Fibroblast of skin of left quadriceps (primary cell): ENCODE measurements at places on chromosomes 7 and 10.

GRCh38 chr10:69338133-69338456, 59.8 kb downstream of the HK1 start:
- DNase-seq = no peak

DNA sequence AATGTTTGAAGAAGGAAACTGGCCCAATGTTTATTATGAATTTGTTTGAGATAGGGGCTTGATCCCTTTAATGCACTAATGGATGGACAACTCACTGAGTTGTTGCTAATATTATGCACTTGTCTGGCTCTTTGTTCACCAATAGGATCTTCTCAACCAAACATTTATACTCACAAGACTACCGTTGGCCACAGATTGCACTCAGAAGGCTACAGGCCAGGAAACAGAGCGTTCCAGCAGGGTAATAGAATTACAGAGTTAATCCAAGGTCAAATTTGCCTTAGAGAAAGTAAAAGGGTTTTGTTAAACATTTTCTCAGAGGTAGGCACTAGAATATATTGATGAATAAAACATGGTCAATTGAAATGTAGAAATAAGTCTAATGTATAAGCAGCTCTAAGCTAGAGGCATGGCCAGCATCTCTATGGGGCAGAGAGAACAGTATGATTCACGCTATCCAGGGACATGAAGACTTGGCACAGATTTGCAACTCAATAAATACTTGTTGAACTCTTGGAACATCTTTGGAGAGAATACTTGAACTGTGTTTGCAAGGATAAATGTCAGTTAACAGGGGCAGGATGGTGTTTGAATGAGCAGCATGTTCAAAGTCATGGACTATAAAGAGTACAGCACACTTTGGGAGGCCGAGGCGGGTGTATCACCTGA, 606.9 kb downstream of the SORCS3 start:
- DNase-seq = no peak

DNA sequence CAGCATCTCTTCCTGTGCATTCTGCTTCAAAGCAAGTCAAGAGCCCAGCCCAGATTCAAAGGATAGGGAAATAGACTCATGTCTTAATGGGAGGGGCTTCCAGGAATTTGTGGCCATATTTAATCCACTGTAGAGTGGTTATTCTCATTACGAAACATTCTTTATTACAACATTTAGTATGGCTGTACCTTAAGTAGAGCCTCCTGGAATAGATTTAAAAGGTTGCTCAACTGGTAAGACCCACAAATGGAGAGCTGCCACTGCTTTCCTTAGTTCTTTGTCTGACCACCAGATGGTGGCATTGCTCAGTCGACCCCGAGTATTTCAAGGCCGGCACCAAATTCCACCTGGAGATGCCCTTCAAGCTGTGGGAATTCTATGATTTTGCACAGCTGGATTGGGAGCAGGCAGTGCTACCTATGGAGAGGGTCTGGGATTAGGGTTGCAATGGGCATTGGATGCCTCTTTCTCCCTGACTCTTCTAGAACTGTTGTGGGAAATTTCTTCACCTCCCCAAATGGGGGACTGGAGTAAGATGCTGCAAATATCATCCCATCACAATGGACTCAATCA, 102.2 kb downstream of the RBM20 start:
- DNase-seq = peak; percentile 51

DNA sequence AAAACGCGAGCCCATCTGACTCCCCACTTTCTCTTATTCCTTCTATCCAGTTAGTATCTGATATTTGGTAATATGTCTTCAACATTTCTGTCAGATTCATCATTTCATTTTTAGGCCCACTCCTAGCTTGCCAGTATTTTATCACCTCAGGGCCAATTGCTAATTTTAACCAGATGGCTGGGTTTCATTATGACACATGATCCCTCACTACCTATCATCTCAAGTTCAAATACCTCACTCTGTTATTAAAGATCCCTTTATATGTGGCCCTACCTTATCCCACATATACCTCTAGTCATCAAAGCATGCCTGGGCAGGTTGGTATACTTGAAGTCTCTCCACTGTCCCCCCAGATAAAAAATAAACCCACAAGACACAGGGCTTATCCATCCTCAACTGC, 104.9 kb downstream of the RNLS start:
- no peak for DNase-seq

DNA sequence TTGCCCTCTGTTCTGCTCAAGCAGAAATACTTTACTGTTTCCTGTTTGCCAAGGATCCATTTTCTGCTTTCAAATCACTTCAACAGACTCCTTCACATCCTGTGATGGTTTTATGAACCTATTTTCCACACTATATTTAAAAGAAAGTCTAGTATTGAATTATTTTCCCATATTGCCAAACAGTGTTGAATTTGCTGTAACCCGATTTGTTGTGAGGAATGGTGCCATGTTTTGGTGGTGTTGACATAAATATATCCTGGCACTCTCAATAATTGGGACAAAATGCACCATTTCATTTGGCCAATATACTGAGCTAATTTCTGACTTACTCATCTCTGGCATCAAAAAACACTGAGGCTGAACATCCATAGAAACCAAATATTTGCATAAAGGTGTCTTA, 615.4 kb upstream of the SEMA3D start:
- DNase-seq = no peak

GRCh38 chr7:92691578-92691977, 101.4 kb upstream of the FAM133B start:
- peak; percentile 70 for DNase-seq

DNA sequence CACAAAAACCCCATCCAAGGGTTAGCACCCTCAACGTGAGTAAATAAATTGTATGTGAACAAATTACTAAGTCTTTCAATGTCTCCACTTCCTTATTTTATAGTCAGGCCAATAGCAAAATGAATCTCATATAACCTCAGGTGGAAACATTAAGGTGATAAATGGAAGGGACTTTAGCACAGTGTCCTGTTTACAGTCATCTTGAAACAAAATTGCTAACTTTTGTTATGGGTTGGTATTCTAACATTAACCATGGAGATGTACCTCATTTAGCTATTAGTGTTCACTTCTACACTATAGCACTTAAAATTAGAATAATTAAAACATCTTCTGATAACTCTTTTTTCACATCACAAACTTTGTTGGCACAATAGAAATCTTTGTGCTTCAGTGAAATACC, 255.8 kb upstream of the CNTNAP2 start:
- DNase-seq = no peak

DNA sequence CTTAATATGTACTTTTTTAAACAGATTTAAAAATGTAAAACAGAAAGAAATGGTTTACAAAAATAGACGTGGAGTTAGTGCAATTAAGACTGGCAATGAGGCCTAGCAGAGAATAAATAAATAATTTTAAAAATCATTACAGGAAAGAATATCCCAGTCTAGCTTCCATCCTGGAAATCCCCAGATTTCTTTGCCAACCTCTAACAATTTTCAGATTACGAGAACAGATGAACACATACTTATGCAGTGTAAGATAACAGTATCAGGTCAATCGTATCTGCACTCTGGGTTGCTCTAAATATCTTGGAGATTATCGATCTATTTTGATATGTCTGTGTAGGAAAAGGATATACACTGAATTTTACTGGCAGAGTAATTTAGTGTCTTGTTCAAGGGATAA, 210.5 kb downstream of the SEMA3A start:
- DNase-seq = no peak

DNA sequence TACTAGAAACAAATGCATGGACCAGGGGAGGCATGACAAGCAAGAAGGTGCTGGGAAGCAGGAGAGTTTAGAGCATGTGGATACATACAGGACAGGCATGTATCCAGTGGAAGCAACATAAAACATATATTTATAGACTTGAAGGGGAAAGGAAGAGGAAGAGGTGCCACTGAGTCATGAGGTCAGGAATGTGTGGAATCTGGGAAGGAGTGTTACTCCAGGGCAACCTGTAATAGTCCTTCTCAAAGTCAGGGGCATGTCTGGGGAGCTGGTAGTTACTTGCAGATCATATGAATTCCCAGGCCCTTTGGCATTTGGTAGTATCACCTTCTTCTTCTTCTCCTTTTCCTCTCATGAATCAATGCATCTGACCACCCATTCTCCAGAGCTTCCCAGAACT, 246.6 kb downstream of the XPNPEP1 start:
- DNase-seq = no peak

GRCh38 chr7:50329775-50330174, 25.3 kb downstream of the IKZF1 start:
- DNase-seq = no peak

GRCh38 chr7:144820552-144820951, 15.3 kb downstream of the TPK1 start:
- no peak for DNase-seq

- DNase-seq = no peak
Measured at GRCh38 chr7:3548815-3549214, 247.8 kb downstream of the SDK1 start.

- no peak for DNase-seq
Measured at GRCh38 chr10:63494951-63495350, 26.2 kb upstream of the REEP3 start.

DNA sequence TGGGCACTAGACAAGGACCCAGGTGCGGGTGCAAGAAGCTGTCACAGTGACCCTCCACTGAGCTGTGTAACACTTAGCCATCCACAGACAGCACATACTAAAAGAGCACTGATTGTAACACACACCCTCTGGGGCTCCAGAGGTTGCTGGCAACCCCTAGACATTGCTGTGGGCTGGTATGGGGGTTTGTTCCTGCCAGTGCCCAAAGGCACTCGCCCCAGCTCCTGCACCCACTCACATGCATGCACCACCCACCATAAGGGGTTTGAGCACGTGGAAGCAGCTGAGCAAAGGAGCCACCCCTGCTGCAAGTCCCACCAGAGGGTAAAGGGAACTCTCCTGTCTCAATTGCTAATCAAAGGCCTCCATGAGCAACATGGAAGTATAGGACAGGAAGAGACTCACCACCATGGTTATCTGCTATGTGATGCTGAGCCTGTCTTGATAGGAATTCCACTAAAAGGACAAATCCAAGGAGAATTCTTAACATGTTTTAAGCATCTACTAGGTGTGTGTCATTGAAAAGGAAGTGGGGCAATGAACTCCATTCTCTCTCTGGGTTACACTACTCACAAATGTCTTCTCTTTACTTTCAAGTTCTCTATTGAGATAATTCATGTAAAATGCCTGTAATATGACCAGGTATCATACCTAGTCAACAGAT, 103.1 kb downstream of the GFRA1 start:
- no peak for DNase-seq

- DNase-seq = no peak
Measured at GRCh38 chr10:15640536-15641085, 79.1 kb downstream of the ITGA8 start.

DNA sequence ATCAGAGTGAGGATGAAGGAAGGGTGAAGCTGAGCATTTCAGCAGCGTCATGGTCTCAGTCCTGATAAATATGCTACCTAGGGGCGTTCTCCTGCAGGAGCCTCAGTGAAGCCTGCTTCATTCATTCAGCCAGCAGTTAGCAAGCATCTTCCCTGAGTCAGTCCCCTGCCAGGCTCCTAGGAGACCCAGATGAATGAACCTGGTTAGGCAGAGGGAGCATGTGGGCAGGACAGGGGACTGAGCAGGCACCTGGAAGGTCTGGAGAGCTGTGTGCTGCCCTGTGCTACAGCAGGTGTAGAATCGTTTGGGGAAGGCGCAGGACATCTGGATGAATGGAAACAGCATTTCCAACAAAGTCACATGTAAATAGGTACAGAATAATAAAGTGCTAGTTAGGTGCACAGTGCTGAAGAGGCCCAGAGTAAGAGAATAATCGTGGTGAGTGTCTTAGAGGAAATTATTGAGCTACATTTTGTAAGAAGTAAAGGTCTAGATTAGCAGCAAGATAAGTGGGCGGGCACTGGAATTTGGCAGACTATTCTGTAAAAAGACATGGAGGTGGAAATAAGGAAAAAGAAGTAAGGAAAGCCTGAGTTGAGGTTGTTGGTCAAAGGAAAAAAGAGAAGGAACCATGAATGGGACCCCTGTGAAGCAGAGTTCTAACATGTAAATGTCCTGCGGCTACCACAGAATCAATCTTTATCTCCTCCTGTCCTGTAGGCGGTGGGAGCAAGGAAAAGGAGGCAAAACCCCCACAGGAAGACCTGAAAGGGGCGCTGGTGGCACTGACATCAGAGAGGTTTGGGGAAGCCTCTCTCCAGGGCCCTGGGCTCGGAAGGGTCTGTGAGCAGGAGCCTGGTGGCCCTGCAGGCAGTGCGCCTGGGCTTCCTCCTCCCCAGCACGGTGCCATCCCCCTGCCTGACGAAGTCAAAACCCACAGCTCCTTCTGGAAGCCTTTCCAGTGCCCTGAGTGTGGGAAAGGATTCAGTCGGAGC, 12.0 kb downstream of the ZSCAN25 start:
- no peak for DNase-seq

DNA sequence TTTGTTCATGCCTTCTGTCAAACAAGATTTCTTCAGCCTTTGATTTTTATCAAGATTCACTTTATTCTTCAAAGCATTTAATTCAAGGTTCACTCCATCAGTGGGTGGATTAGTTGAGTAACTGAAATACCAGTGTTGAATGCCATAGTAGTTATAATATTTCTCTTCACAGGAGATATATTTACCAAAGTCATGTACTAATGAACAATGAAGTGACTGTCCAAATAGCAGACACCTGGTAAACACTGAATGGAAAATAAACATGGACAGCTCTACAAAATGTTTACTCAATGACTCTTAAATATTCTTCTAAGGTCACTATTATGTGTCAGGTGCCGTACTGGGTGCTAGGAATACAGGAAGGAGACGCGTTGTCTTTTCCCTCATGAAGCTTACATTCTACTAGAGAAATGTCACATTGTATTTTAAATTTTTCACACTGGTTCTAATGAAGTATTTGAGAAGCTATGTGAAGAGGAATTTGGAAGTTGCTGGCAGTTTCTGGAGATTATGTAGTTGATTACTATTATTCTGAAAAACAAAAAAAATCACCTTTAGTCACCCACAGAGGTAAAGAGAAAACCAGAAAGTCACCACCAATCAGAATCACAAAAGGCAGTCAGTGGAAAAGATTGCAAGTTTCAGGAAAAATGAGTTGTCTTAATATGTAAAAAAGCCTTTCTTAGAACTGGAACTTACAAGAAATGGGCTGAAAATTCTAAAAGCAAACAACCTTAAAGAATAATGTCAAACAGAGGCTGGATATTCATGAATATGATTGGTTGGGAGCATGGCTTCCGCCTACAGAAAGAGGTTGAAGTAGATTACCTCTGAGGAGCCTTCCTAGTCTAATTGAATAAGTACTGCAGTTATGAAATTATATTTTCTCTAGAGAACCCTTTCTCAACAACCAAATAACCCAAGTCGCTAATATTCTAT, 84.5 kb downstream of the RTKN2 start:
- no peak for DNase-seq

DNA sequence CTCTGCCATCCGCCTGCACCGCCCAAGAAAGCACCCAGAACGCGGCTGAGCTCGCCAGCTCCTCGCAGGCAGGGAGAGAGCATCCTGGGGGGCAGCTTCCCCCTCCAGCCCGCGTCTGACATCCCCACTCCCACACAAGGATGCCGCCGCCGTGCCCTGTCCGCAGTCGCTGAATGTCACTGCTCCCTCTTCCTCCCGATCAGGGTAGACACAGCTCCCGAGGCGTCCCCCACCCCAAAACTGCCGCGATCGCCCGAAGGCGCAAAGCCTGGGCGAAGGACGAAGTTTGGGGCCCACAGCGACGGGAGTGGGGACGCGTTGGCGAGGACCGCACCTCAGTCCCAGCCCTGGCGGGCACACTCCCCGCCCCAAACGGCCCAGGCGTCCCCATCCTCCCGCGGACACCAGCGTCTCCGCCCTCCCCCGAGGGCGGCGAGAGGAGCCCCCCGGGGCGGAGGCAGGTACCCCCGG, 1.5 kb upstream of the KAT6B start:
- no peak for DNase-seq

GRCh38 chr10:79127151-79127961, 58.6 kb downstream of the ZMIZ1 start:
- DNase-seq = no peak
